Urinary bladder (tissue), 4 donors: ENCODE measurements at places on chromosomes 1 and 21. TPM values are rescaled to one million over a fixed set of nuclear protein-coding genes. Genes with fewer than 3 reads are reported as not detected.

SHISAL2A gene
- total RNA-seq = not detected

DNA sequence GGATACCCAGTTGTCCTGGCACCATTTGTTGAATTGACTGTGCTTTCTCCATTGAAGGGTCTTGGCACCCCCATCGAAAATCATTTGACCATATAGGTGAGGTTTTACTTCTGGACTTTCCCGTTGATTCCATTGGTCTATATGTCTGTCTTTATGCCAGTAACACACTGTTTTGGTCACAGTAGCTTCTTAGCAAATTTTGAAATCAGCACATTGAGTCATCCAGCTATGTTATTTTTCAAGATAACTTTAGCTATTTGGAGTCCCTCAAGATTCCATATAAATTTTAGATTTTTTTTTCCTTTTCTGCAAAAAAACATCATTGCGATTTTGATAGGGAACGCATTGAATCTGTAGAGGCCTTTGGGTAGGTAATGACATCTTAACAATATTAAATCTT lies 235.6 kb downstream of the SMYD3 start:
- no peak for DNase-seq

FAM78B gene
- total RNA-seq = 1.1 TPM

DNA sequence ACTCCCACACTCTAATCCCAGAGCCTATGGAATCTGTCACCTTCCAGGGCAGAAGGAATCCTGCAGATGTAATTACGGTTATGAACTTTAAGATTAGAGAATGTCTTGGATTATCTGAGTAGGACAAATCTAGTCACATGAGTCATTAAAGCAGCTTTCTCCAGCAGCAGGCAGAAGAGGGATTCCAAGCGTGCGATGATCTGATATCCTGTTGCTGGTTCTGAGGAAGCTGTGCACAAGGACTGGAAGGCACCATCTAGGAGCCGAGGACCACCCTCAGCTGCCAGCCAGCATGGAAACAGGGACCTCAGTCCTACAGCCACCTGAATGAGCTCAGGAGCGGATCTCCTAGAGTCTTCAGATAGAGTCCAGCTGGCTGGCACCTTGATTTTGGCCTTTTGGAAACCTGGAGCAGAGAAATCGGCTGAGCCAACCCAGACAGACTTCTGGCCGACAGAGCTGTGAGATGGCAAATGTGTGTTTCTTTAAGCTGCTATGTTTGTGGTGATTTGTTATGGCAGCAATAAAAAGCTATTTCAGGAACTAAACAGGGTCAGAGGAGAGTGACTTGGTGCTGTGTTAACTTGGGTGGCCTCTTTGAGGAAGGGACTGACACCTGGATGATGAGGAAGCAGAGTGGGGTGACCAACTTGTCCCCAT lies 34.5 kb downstream of the LRRN2 start:
- DNase-seq = no peak

LRRC53 gene
- not detected for total RNA-seq

SLC6A9 gene
- 6.1 TPM for total RNA-seq
